ENCODE measurements at places on chromosomes 3 and 15.

DNA sequence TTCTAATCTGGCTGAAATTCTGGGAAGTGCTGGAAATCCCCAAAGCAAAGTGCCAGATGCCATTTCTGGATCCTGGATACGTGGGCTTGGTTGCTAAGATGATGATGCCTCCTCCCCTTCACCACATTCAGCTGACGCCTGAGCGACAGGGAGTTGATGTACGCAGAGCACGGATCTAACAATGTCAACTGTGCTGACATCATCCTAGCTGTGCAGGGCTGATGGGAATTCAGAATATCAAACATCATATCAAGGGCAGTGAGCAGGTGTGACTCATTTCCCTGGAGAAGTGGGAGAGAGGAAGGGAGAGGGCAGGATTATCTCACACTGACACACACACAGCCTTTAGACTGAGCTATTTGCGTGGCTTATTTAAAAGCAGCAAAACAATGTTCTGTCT is 92.6 kb upstream of the ZBTB20 start:
- DNase-seq: peak; percentile 76

DNA sequence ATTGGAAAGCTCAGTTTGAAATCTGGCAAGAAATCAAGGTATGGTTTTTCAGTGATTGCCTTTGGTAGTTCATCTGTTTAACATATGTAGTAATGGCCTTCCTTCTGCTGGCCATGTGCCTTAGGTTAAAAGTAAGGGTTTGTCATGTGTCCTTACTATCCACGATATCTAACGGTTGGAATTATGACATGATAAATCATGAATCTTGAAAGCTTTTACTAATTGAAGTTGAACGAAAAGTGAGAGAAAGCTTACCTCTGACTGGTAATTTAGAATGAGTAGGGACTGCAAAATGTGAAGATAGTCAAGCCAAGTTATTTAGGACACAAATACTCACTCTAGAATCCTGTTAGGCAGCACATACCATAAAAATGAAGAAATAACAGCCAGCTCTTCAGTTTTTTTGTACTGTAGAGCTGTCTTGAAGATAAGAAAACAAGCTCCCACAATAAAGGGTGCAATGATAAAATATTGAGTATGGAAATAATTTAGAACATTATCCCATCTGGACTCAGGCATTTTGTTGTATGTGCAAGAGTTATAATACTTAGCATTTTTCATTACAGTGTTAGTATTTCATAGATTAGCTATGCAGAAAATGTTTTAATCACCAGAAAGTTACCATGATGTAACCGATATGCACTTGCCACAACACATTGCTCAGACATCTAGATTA is 303.4 kb downstream of the ZNF385D start:
- peak; percentile 58 for DNase-seq

- no peak for DNase-seq
Measured at GRCh38 chr3:156743859-156744258, 69.5 kb downstream of the TIPARP start.

GRCh38 chr3:14147066-14147435 is 22.2 kb downstream of the TMEM43 start:
- no peak for DNase-seq

DNA sequence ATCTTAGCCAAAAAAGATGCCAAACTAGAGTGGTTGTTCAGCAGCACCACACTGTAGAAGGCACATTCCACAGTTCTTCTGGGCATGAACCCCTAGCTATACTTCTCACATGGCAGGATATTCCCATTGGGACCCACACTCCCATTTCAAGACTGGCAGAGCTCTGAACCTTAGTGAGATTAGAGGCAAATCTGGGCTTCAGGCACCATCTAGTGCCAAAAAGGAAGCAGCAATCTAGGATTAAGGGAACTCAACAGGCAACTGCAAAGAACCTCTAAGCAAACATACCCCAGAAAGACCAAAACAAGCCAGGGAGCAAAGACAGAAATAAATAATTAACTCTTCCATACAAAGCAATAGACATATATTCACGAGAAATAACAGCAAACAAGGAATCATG is 66.2 kb downstream of the TAFA4 start:
- no peak for DNase-seq

GRCh38 chr15:82129761-82130160 is 83.9 kb upstream of the MEX3B start:
- peak; percentile 87 for DNase-seq

- no peak for DNase-seq
Measured at GRCh38 chr3:172647823-172648222, 63.0 kb downstream of the NCEH1 start.

GRCh38 chr15:94582368-94582767 is 351.0 kb downstream of the MCTP2 start:
- DNase-seq: no peak

GRCh38 chr3:195714380-195715011 is 6.3 kb upstream of the MUC20 start:
- DNase-seq: no peak

GRCh38 chr15:98873441-98874218 is 134.0 kb downstream of the PGPEP1L start:
- peak; percentile 82 for DNase-seq

DNA sequence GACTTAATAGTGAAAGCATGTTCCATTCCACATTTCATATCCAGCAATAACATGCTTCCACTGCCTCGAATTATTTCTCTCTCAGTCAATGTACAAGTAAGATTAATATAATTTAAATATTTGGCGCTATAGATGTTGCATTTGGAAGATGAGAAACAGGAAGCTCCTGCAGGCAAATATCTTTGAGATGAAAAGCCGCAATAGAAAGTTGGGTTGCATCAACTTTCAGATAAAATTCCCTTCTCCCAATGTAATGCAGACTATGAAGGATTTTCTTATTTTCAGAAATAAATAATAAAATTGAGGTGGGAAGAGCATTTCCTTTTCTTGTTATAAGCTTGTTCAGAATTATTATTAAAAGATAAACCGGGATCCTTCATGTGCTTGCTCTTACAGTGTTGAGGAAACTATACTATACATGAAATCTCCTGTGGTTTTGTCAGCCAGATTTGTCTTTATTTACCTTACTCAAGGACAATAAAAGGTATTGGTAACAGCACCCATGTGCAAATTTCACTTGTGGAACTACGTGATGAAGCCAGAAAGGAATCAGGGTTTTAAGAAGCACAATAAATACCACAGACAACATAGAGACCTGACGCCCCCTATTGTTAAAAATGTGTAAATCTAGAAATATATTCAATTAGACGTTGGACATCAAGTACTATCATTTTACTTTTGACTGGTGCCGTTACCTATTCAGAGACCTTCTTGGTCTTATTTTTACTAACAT is 307.0 kb downstream of the ARPP21 start:
- DNase-seq: peak; percentile 37

GRCh38 chr15:49163678-49164077 is 6.4 kb upstream of the GALK2 start:
- DNase-seq: no peak

DNA sequence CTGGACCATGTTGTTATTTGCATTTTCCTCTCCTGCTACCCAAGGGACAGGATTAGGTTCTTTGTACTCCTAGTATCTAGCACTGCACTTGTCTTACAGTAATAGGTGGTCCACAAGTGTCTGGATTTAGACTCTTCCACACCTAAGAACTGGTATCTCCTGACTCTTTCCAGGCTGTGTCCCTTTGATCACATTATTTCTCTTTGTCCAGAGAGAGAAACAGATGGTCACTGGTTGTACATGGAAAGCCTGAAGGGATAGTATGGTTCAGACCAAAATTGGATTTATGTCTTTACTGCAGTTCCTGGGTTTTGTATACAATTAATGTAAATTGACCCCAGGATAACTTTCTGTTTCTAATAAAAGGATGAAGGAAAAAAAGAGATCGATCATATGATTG is 64.0 kb downstream of the PDE8A start:
- no peak for DNase-seq

DNA sequence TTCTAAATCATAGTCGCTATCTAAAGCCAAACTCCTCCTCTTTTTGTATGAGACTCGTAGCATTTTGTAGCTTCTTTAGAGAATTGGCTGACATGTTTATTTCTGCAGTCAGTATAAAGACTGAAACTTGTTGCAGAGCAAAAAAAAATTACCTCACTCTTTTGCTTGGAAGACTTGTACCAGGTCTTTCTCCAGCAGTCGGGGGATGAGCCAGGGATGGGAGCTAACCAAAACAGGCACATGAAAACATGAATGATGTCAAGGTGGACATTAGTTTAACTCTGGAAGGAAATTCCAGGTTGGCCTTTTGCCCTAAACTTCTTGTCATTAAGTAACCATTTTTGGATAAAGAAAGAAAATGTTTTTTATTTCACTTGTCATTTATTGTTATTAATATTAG is 47.0 kb upstream of the SCAANT1 start:
- no peak for DNase-seq

DNA sequence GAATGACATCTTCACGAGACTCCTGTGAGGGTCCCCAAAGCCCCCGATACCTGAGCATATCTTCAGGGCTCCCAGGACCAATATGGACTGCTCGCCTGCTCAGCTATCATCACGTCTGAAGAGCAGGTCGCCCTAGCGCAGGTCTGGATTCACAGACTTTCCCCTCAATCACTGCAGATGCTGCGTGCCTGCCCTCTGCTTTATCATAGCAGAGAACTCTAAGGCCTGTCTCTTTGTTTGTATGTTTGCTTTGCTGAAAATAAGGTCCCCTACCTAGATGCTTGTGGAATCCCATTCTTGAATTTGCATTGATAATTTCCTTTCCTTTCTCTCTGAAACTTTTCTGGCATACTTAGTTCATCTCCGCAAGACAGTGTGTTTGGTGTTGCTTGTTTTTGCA is 140.3 kb upstream of the NSMCE3 start:
- DNase-seq: no peak

DNA sequence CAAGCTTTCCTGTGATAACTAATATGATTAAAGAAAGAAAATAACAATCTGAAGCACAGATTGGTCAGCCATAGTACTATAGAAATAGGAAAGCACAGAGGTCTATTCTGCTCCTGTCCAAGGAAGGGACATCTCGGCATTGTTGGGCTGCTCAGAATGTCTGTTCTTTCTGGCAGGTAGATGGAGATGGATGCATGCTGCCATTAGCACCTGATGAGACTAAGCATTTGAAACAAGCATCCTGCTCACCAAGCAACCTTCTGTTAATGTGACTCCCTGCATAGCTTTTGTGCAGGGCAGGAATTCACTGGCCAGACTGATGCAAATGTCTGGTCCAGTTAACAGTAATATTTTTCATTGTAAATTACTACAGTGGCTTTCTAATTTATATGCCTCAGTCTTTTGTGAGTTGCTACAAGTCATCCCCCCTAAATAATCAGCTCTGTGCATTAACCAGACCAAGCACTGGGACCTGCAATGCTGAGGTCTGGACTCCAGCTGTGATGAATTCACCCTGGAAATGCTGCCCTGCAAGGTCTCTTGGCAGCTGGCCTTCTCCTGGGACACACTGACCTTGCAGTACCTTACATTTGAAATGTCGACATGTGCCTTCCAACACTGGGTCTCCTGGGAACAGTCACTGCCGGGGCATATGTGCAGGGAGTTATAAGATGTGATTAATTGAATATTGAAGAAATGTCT is 1123.7 kb downstream of the IGSF11 start:
- DNase-seq: no peak

DNA sequence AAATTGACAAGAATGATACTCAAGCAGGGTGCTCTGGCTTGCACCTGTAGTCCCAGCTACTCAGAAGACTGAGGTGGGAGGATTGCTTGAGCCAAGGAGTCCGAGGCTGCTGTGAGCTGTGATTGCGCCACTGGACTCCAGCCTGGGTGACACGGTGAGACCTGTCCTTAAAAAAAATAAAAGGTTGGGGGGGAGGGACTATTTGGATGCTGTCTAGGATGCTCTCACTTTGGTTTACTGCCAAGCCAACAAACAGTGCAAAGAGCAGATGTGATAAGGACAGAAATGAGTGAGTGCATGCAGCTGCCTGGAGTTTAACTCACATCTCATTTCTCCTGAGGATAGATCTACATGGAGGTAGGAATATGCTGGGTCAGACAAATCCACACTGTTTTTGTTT is 130.0 kb downstream of the FRMD4B start:
- DNase-seq: no peak

- peak; percentile 88 for DNase-seq
Measured at GRCh38 chr15:80480909-80481308, 76.7 kb downstream of the ARNT2 start.

DNA sequence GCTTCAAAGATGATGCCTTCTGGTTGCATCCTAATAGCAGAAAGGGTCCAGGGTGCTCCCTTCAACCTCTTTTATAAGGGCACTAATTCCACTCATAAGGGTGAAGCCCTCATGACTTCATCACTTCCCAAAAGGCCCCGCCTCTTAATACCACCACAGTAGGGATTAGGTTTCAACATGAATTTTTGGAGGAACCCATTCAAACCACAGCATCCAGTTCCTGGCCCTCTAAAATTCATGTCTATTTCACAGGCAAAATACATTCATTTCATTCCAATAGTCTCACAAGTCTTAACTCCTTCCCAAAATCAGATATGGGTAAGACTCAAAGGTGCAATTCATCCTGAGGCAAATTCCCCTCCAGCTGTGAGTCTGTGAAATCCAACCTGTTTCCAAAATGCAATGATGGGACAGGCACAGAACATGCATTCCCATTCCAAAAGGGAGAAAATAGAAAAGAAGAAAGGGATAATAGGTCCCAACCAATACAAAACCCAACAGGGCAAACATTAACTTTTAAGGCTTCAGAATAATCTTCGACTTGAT is 124.0 kb downstream of the ATP1B3 start:
- DNase-seq: no peak

- no peak for DNase-seq
Measured at GRCh38 chr3:3634326-3634725, 164.9 kb upstream of the LRRN1 start.

DNA sequence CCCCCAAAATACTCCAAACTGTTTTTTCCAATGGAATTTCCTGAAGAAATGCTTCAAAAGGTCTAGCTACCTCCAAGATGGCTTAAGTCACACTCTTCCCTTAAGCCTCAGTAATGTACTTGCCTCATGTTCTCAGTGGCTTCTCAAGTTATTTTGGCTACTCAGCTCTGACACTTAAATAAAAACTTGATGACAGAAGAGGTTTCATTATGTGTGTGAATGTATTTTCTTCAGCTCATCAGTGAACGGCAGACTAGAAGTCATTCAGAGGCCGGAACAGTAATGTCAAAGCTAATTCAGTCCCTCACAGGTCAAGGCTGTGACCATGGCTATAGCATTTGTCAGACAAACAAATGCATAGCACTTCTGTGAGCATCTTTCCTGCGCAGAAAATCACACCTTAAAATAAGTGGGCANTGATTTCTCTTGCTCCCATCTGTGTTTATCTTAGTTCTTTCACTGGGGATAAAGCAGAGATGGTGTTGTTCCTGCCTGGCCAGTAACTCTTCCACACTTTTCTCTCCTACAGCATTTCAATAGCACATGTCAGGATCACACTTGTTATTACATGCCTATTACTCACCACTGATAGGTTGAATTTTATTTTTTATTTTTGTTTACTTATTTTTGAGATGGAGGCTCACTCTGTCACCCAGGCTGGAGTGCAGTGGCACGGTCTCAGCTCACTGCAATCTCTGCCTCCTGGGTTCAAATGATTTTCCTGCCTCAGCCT is 68.5 kb upstream of the PLCL2 start:
- no peak for DNase-seq

GRCh38 chr3:32002561-32003368 is 21.2 kb downstream of the ZNF860 start:
- no peak for DNase-seq

- no peak for DNase-seq
Measured at GRCh38 chr3:115616461-115616860, 6.8 kb upstream of the GAP43 start.

- DNase-seq: peak; percentile 21
Measured at GRCh38 chr15:34987609-34988026, 469 bp downstream of the ZNF770 start.

Data from GM03348 (cell line).